ENCODE measurements at places on chromosomes 6 and 20. TPM values are rescaled to one million over a fixed set of nuclear protein-coding genes. Genes with fewer than 3 reads are reported as not detected.

- no peak overlapping the region for H3K4me3 ChIP-seq
- no peak for DNase-seq
- no peaks in the 10 kb centered on the region for H3K27me3 ChIP-seq
- H3K36me3 ChIP-seq, result no peaks in the 10 kb centered on the region
- peaks cover 5% of the 10 kb centered on the region for H3K4me1 ChIP-seq
- no peak overlapping the region for H3K27ac ChIP-seq
Observed at GRCh38 chr6:5468586-5468985, 207.3 kb downstream of the FARS2 start.

DNA sequence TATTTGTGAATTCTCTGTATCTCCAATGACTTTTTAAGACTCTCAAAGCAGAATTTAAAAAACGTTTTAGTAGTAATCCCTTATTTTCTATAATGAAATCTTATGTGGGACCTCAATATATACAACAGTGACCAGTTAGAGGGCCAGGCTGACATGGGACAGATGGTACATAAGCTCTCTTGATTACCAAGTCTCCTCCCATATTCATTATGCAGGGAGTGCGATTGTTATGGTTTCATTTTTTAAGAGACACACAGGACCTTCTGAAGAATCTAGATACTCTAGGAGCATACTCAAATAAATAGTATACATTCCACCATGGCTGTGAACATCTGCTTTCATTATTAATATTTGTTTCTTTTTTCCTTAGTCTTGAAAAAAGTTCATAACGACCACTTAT, 43.5 kb downstream of the GCLC start:
- H3K27ac ChIP-seq, result no peak overlapping the region
- peaks cover 8% of the 10 kb centered on the region for H3K36me3 ChIP-seq
- H3K4me1 ChIP-seq, result no peaks in the 10 kb centered on the region
- no peaks in the 10 kb centered on the region for H3K27me3 ChIP-seq
- DNase-seq, result no peak

DNA sequence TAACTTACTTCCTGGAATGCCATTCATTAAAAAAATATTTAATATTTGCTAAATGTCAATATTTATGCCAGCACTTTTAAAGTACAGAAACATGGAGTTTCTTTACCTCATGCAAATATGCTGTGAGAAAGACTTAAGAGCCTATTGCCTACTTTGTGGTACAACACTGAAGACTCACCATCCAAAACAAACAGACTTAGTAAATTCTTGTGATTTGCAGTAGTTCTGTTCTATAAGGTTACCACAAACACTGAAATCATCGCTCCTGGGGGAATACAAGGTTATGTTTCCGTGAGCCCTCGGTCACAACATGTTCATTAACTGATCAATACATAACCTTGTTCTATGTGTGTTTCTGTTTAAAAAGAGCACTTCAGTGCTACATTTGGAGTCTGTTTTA, 78.3 kb downstream of the ATG5 start:
- DNase-seq, result no peak
- peaks cover 44% of the 10 kb centered on the region for H3K4me1 ChIP-seq
- peaks cover 12% of the 10 kb centered on the region for H3K36me3 ChIP-seq
- H3K4me3 ChIP-seq, result peak overlapping the region; percentile 64

The RAE1 gene
- total RNA-seq, result 43.6 TPM

DNA sequence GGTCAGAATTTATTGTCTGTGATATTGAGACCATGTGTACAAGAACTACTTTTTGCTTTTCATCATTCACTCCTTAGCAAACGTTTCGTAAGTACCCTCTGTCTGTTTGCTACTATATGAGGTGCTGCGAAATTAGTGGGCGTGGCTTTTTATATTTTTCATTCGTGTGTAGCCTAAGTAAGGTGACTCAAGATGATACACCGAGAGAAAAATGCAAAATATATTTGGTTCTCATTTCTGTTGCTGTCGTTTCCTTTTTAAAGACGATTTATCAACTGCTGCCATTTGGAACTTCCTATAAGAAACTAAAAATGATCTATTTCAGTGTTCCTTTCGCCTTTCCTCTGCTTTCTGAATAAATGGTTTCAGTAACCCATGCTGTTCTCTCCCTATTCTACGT, 61.2 kb downstream of the VAPB start:
- H3K4me3 ChIP-seq, result no peak overlapping the region
- no peaks in the 10 kb centered on the region for H3K27me3 ChIP-seq
- peaks cover 14% of the 10 kb centered on the region for H3K36me3 ChIP-seq
- H3K4me1 ChIP-seq, result peaks cover 16% of the 10 kb centered on the region
- DNase-seq, result no peak

DNA sequence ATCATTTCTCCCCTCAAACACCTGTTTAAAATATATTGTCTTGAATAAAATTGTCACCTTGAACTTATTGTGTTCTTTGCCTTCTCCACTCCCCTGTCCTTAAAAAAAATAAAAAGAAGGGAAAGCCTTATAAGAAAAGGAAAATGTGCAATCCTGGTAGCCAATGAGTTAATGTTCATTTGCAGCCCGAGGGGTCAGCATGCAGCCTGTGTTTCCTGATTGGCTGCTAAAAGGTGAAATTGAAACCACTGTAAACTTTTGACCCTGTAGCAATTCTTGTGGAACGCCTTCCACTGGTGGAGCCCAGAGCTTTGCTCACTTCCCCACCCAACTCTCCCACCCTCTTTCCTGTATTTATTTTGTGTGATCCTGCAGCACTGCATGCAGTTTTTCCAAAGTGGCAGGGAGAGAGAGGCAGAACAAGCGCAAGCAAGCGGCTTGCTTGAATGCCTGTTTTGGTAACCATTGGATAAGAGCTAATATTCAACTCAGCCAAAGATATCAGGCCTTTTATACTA, 74.9 kb downstream of the NCOA3 start:
- H3K36me3 ChIP-seq, result no peaks in the 10 kb centered on the region
- H3K27ac ChIP-seq, result peak overlapping the region; percentile 21
- DNase-seq, result no peak
- H3K27me3 ChIP-seq, result no peaks in the 10 kb centered on the region
- peak overlapping the region; percentile 30 for H3K4me3 ChIP-seq
- peaks cover 47% of the 10 kb centered on the region for H3K4me1 ChIP-seq

DNA sequence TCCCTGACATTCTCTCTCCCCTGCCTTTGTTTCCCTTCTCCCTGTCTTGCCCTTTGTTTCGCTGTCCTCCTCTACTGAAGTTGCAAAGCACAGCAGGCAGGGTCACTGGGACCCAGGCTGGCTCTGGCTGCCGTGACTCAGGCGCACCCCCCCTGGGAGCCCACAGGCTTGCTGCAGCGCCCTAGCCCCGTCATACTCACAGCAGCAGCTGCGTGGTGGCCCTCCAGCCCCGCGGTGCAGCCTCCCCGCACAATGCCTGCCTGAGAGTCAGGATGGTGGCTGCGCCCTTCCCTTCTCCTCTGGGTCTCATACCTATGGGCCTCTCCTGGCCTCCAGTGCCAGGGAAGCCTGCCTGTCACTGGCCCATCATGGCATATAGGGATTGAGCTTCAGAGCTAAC, 41.7 kb downstream of the TXNDC5 start:
- H3K27ac ChIP-seq, result no peak overlapping the region
- H3K27me3 ChIP-seq, result no peaks in the 10 kb centered on the region
- no peak for DNase-seq
- H3K36me3 ChIP-seq, result no peaks in the 10 kb centered on the region
- H3K4me3 ChIP-seq, result no peak overlapping the region
- H3K4me1 ChIP-seq, result no peaks in the 10 kb centered on the region

The RNF182 gene
- not detected for total RNA-seq

DNA sequence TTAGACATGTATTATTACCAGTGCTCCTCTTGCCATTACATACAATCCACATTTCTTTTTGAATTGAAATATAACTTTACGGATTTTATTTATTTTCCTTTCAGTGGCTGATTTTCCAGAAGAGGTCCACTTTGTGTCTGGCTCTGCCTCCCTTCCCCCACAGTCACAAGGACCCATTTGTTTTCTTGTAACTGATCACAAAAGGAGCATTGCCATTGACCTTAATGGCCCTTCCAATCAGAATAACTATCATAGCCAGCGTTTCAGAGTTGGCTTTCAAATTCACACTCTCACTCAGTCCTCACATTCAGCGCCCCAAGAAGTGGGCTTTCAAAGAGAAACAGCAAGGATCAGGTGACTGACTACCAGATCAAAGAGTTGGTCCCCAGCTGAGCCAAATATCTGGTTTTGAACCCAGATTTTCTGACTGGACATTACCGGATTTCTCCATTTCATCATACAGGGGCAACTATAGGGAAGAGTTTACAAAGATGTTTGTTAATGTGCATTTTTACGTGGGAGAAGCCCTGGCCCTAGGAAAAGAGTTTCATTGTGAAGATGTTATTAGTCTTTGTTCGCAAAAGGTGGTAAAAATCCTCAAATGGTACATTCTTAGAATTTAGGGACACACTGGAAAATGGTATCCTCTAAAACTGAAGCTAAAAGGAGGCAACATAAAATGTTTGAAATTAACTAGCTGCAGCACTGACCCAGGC, 2.0 kb upstream of the SLC22A23 start:
- H3K36me3 ChIP-seq, result peaks cover 6% of the 10 kb centered on the region
- no peak overlapping the region for H3K27ac ChIP-seq
- peaks cover 27% of the 10 kb centered on the region for H3K27me3 ChIP-seq
- no peak overlapping the region for H3K4me3 ChIP-seq
- no peak for DNase-seq

The MYT1 gene
- total RNA-seq, result not detected

The TRIM15 gene
- not detected for total RNA-seq

DNA sequence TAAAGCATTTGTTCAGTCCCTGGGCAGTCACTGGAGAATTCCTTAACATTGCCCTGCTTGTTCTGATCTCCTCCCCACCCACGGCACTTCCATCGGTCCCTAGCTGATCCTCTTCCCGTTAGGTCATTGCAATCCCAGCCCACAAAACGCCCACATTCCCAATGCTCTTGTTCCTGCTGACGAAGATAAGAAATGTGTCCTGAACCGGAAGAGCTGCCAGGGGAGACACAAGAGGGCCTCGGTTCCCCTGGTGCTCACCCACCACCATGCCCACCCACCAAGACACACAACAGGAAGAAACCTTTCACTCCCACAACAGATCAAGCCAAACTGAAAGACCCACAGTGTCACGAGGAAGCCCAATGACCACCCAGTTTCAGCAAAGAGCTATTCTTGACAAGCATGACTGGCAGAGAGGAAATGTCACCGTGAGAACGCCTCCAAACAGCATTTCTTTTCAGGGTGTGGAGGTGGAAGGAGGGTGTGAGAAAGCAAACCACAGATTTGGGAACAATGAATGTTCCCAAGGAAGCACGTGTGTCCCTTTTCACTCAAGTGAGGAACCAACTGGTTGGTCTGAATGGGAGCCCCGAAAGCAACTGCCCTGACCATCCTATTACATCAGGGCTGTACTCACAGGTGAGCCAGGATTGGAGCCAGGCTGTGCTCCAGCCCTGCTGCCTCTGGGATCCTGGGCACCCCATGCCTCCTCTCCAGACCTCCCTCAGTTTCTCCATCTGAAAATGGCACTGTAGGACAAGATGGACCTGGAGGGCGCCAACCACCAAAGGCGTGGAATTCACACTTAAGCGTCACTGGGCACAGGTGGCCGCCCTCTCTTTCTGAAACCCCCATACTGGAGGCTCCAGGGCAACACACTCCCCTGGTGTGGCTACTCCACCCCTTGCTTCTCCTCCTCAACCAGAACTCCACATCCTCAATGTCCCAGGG, 97.5 kb downstream of the ZMYND8 start:
- H3K4me1 ChIP-seq, result peaks cover 40% of the 10 kb centered on the region
- peaks cover 6% of the 10 kb centered on the region for H3K36me3 ChIP-seq
- no peak for DNase-seq

DNA sequence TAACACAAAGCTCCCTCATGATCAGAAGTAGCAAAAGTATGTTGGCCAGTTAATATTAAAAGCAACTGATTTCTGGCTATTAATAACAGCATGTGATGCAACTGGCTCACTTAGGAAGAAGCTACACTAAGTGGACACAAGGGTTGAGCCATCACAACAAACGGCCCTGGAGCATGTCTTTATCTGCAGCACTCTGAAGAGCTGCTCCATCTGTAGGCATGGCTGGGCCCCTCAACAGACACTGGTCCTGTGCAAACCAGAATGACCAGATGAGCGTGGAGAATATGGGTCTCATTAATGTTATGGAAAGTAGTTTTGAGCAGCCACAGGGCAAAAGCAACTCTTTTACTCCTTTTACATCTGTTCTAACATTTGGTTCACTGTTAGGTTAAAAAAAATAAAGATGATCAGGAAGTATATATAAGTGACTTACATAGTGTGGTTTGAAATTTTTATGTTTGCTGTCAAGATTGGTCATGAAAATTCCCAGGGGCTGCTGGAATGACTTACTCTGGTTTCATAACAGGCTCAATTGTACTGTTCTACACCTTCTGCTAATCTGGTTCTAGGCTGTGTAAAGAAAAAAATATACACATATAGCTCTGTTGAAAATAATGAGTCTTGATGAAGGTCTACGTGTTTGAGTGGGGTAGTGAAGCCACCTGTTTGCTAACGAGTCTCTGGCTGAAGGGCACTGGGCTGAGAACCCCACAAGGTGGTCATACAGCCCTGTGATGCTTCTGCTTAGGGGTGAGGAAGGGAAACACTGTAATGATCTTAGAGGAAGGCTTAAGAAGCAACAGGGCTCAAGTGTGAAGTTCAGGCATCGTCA, 58.1 kb downstream of the INSM1 start:
- no peaks in the 10 kb centered on the region for H3K4me1 ChIP-seq
- peak overlapping the region; percentile 36 for H3K27ac ChIP-seq
- H3K27me3 ChIP-seq, result no peaks in the 10 kb centered on the region
- no peak for DNase-seq
- H3K4me3 ChIP-seq, result no peak overlapping the region

- peaks cover 7% of the 10 kb centered on the region for H3K4me1 ChIP-seq
- no peak overlapping the region for H3K27ac ChIP-seq
- no peak overlapping the region for H3K4me3 ChIP-seq
- H3K36me3 ChIP-seq, result no peaks in the 10 kb centered on the region
- H3K27me3 ChIP-seq, result no peaks in the 10 kb centered on the region
- DNase-seq, result no peak
Observed at GRCh38 chr6:22142856-22143255, 154.0 kb downstream of the PRL start.

DNA sequence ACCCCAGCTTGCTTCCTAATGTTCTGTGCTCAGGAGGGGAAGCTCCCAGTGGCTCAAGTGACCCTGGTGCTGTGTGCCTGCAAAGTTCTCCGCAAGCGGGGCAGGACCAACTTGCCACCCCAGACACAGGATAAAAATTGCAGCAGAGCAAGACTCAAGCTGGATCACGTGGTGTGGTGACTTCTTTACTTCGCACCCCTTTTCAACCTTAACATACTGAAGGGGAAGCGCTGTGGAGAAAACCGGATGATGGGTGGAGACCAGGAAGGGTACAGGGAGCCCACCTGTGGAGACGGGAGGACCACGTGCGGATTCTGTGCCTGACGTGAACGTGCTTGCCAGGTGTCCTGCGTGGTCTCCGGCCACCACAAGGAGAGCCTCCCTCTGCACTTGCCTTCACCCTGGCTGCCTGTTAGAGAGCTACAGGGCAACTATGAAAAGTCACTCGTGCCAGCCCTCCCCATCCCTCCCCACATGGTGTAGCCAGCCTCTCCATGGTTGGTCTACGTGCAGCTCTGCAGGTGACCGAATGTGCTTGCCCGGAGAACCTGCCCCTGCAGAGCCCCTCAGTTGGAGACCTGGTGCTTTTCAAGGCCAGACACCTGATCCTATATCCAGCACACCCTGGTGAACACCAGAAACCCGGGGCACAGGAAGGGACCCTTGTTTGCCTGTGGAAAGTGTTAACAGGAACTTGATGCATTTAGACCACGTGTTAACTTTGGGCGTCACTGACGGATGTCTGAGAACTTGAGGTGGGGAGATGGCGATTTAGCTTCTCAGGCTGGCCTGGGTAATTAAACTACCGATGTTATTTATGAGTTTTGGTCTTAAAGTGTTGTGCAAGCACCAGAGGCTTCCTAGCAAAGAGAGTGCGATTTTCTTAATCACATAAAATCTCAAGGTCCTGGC, 23.9 kb upstream of the DACT2 start:
- H3K27ac ChIP-seq, result no peak overlapping the region
- no peak for DNase-seq
- peaks cover 12% of the 10 kb centered on the region for H3K4me1 ChIP-seq
- H3K27me3 ChIP-seq, result peaks cover 25% of the 10 kb centered on the region

The IPCEF1 gene
- total RNA-seq, result 45.9 TPM
